ENCODE measurements at places on chromosomes 2 and 18.

DNA sequence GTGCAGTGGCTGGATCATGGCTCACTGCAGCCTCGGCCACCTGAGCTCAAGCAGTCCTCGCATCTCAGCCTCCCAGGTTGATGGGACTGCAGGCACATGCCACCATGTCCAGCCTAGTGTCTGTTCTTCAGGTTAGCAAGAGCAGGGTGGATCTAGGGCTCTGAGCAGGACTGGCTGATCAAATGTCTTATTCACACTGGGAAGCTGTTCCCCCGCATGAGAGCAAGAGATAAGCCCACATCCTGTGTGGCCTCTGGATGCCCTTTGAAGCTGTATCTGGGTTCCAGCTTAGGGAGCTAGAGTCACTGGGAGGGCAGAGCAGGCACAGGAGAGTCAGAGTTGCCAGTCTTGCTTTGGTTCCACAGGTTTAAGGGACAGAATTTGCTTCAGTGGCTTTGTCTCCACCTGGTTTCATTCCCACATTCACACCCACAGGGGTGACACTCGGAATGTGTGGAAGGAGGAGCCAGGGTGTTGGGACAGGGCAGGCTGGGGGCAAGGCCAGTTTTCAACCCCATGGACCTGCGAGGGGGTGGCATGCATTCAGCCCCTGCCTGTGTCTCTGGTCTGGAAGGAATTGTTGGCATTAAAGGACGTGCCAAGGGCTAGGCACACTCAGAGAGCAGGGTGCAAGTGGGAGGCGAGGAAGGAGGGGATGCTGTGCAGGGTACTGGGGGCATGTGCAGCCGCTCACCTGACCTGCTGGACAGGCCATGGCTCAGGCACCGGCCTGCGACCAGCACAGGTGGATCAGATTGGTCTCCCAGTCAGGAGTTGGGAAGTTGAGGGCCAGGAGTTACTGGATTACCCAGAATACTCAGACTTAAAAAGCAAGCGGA, 24.5 kb downstream of the PTPN18 start:
- no peak for DNase-seq

GRCh38 chr18:49031511-49032188, 80.9 kb upstream of the SMAD7 start:
- no peak for DNase-seq

- no peak for DNase-seq
These were observed 833.2 kb downstream of the GALR1 start for GRCh38 chr18:78082816-78083215.

DNA sequence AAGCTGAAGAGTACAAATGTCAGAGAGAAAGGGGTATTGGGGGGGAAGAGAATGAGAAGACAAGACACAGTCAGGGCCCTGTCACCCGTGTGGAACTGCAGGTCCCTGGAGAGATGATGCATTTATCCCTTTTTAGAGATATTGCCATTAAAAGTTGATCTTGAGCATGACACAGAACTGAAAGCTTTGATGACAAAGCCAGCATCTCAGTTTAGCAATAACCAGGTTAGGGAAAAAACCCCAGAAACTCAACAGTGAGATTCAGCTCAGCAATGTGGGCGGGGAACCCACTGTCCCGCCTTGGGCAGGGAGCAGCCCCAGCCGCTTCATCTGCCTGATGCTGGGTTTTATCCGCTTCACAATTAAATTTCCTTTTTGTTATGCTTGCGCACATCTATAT, 181.1 kb downstream of the NEDD4L start:
- DNase-seq: no peak

GRCh38 chr2:48253301-48253700, 276.7 kb upstream of the STON1 start:
- DNase-seq: no peak

- no peak for DNase-seq
These were observed 15.3 kb downstream of the TM4SF20 start for GRCh38 chr2:227363756-227364155.

DNA sequence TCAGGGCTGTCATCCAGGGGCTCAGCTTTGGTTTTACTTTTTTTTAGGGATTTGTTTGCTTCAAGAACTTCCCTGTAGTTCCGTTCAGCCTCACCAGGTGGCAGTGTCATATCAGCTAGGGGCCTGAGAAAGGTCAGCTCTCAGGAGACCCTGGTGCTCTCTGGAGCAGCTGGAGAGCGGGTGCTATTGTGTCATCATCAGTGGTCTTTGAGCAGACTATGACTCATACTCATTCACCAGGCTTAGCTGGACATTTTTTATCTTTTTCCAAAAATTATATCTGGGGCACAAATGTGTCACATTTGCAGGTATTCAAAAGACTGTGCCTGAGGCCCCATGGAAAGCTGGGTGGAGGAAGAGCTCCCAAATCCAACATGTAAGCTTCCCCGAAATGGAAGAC, 24.4 kb downstream of the ZNF892 start:
- peak; percentile 25 for DNase-seq
